Right atrium auricular region (tissue), 2 donors: ENCODE measurements at places on chromosomes 3 and 15.

GRCh38 chr3:111769110-111769991 lies 89.7 kb upstream of the PHLDB2 start:
- no peak for DNase-seq

- DNase-seq, result no peak
Measured at GRCh38 chr3:147497286-147497685, 88.1 kb downstream of the ZIC1 start.

DNA sequence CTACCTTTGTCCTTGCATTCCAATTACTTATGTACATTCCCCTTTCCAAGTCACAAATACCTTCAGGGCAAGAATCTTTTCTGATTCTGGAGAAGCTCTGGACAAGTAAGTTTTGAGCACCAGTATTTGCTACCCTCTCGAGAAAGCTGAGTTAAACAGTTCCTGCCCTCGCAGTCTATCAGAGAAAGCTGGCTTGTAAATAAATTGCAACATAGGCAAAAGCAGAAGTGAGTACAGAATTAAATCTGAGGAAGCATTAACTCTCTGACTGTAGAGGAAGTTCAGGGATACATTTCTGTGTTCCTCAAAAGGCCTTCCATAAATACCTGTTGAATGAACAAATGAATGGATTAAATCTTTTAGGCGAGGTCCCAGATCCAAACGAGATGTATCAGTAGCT lies 1.2 kb downstream of the OSBPL11 start:
- no peak for DNase-seq

DNA sequence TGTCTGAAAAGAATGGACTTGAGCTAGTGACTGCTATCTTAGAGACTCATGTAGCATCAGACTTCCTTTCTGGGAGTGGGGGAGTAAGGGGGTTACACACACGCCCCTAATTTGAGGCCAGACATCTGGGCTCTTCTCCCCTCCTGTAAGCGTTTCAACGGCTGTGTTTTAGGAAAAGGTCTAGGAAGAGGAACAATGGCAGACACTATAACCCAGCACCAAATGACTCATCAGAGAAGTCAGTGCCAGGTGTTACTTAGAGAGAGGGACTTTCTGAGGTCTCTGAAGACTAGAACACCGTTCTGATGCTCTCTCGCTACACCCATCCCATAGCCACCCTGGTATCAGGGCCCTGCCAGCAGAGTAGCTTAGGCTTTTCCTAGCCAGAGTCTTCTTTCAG lies 65.5 kb downstream of the SSUH2 start:
- no peak for DNase-seq

GRCh38 chr3:45884368-45885201 lies 1.8 kb upstream of the CCR9 start:
- no peak for DNase-seq

- no peak for DNase-seq
Measured at GRCh38 chr3:185534511-185534910, 17.9 kb downstream of the LIPH start.

DNA sequence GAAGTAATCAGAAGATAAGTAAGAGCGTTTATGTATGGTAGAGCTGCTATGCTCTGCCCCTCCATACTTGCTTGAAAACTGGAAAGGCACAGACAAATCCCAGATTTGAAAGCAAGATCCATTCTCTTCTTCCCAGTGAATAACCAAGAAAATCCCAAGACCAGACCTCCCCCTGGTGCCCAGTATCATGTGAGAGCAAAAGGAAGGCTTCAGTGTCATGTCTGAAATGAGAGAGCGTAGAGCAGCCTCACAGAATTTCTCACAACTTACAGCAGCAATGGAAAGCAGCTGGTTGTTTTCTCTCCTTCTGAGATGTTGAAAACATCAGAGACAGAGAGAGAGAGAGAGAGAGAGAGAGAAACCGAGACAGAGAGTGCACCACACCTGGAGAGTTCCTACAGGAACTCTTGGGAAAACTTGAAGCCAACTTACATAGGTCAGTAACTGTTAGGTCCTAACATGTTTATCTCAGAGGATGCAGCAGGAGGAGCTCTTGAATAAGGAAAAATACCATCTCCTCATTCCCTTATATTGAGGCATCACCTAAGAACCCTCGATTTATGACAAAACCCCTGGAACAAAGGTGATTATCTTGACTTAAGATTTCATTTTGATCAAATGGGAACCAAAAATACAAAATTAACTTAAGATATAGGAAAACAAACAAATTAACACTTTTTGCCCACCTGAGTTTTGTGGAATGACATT lies 273.3 kb downstream of the NSUN3 start:
- DNase-seq, result no peak

GRCh38 chr3:69235882-69236281 lies 113.5 kb upstream of the LMOD3 start:
- no peak for DNase-seq

GRCh38 chr15:62068810-62069167 lies 2.0 kb downstream of the C2CD4A start:
- no peak for DNase-seq

DNA sequence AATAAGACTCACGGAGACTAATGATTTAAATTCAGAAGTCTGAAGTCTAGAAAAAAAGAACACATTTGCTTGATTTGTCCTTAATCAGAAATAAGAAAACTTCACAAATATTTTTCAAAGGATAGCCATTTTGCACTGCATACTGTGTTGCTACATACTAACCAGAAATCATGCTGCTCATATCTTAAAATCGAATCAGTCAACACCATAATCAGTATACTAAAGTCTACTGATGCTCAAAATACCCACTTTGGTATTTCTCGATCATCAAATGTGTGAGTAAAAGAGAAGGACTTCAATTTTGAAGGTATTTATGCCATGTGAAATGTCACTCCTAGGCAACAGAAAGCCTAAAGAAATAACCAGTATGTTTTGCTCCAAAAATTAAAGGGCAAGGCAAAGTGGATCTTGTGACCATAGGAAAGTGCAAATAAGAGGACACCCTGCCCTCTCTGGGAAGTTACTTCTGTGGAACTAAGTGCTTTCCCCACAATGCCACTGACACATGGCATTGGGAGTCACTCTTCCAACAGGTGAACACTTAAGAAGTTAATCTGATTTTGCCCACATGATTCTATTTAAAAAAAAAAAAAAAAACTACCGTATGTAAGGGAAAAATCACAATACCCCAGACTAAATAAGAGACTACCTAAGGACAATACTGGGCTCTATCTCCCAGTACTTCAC lies 2.7 kb downstream of the LRIG1 start:
- no peak for DNase-seq
